ENCODE measurements at places on chromosomes 13 and 19. TPM values are rescaled to one million over a fixed set of nuclear protein-coding genes. Genes with fewer than 3 reads are reported as not detected.

Gene C19orf44
- polyA plus RNA-seq, result 7.6 TPM

Gene GARRE1
- polyA plus RNA-seq, result 7.9 TPM

Gene ARHGEF1
- polyA plus RNA-seq, result 40.1 TPM

Gene VAV1
- polyA plus RNA-seq, result not detected

Gene ZNF565
- polyA plus RNA-seq, result 4.4 TPM

Gene LRRC25
- polyA plus RNA-seq, result not detected

Gene SLAIN1
- polyA plus RNA-seq, result 26.5 TPM

Gene KLK2
- not detected for polyA plus RNA-seq

Gene RTBDN
- 0.81 TPM for polyA plus RNA-seq

Gene PCSK4
- polyA plus RNA-seq, result 9.6 TPM

Gene PSG7
- polyA plus RNA-seq, result not detected
